ENCODE measurements at places on chromosomes 4 and X. TPM values are rescaled to one million over a fixed set of nuclear protein-coding genes. Genes with fewer than 3 reads are reported as not detected.

F9 gene
- total RNA-seq, result not detected

MCF2 gene
- 0.68 TPM for total RNA-seq

PAGE4 gene
- not detected for total RNA-seq

CTAG1A gene
- total RNA-seq, result not detected

MBTPS2 gene
- total RNA-seq, result 16.9 TPM

FAM184B gene
- not detected for total RNA-seq

TMPRSS11A gene
- not detected for total RNA-seq

APLN gene
- total RNA-seq, result 0.52 TPM

HAUS3 gene
- total RNA-seq, result 13.2 TPM

ARSD gene
- 110 TPM for total RNA-seq

SOX3 gene
- not detected for total RNA-seq

FAM241A gene
- total RNA-seq, result 5.1 TPM

CXorf65 gene
- not detected for total RNA-seq

PQBP1 gene
- 65.1 TPM for total RNA-seq

PLAC8 gene
- total RNA-seq, result 4.9 TPM

UCP1 gene
- total RNA-seq, result not detected

UGT2B17 gene
- 0.23 TPM for total RNA-seq

FGF16 gene
- 0.39 TPM for total RNA-seq

PABPC4L gene
- total RNA-seq, result 2.0 TPM

WDR13 gene
- 127 TPM for total RNA-seq

ETDA gene
- total RNA-seq, result not detected

HERC3 gene
- 34.6 TPM for total RNA-seq

ITGB1BP2 gene
- total RNA-seq, result 8.9 TPM

GABRA4 gene
- not detected for total RNA-seq

ERCC6L gene
- 0.26 TPM for total RNA-seq

ARAP2 gene
- total RNA-seq, result 45.7 TPM

CENPVL1 gene
- not detected for total RNA-seq

CAPN6 gene
- total RNA-seq, result 0.47 TPM

ZXDA gene
- 6.7 TPM for total RNA-seq

LDB2 gene
- total RNA-seq, result 63.3 TPM

KDR gene
- 27.4 TPM for total RNA-seq

PLXNA3 gene
- 54.0 TPM for total RNA-seq

All from ureter (tissue), 1 donor.